ENCODE measurements at places on chromosomes 6 and 20.

- no peak for DNase-seq
Measured at GRCh38 chr20:58287638-58288037, 21.9 kb upstream of the RAB22A start.

GRCh38 chr20:44959638-44960102, 527 bp downstream of the TOMM34 start:
- peak; percentile 40 for DNase-seq

DNA sequence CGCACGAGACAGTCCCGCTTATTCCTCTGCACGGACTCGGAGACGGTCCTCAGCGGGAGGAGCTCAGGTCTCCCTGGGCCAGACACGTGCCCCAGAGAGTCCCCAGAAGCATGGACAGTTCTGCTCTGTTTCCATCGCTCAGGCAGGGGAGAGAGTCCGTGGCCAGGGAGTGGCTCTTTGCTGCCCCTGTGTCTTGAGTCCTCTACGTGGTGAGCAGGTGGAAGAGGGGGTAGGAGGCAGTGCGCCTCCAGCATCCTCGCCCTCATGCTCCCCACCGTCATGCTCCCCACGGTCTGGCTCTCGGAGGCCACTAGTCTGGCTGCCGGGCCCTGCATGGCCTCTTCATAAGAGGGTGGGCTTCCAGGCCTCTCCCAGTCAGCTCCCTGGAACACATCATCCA, 8.9 kb downstream of the TAGAP start:
- no peak for DNase-seq

DNA sequence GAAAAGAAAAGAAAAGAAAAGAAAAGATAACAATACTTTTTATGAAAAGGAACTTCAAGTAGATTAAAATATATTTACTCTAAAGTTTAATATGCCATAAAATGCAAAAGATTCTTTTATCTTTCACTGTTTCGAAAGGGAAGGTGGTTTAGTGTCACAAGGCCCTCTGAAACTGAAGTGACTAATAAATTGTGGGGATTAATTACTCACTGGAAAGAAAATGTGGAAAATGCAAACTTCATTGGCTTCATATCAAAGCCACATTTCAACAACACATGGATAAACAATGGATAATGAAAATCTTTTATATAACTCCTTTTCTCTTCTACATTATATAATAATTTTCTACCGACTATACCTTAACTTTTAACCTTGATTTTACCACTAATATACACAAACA, 320.5 kb upstream of the RSPO3 start:
- no peak for DNase-seq

- DNase-seq = no peak
Measured at GRCh38 chr6:131163886-131164285, 28.6 kb downstream of the AKAP7 start.

DNA sequence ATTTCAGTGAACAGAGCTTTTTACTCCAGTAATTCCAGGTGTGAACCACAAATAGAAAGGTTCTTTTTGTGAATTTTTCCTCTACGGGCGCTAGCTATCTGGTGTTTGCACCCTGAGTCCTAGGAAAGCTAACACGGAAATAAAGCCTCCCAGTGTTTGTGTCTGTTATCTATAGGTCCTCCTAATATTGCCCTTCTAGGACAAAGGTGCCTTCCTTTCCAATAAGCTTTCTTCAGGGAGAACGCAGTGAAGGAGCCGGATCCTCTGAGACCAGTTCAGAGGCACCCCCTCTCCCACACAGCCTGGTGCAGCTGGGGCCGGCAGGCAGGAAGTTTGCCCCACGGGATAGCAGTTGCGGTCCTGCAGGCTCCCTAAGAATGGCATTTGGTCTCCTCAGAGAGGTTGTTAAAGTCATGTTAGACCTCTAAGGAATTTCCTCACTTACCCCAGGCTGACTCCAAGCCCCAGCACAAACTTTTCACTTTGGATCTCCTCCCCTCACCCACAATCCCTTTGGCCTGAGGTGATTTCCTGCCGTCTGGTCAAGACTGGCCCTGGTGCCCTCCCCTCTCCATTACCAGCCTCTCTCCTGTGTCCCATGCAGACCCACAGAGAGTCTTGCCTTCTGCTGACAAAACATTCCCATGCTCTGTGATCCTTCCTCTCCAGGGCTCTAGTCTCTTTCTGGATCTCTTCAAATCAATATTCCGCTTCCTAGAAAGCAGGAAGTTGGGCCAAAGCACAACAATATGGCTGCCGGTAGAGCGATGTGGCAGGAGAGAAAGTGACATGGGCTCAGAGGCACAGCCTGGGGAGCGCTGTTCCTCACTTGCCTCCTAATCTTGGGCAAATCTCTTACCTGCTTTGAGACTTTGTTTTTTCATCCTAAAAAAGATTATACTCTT, 126.0 kb downstream of the MOXD1 start:
- no peak for DNase-seq

DNA sequence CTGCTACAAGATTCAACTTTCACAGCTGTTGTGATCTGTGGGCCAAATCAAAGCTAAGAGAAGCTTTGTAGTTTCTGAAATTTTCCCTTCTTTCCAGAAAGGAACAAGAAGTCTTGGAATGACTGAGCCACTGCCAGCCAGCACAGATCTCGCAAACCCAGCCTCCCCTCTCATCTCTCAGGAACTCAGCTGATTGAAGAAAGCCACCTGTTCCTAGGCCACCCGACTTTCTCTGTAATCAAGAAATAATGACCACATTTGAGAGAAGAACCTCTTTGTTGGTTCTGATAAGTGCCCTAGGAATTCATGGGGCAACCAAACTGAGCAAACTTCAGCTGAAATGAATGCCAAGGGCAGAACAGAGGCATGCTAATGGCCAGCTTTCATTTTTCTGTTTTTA, 61.7 kb downstream of the HDGFL1 start:
- DNase-seq = no peak

DNA sequence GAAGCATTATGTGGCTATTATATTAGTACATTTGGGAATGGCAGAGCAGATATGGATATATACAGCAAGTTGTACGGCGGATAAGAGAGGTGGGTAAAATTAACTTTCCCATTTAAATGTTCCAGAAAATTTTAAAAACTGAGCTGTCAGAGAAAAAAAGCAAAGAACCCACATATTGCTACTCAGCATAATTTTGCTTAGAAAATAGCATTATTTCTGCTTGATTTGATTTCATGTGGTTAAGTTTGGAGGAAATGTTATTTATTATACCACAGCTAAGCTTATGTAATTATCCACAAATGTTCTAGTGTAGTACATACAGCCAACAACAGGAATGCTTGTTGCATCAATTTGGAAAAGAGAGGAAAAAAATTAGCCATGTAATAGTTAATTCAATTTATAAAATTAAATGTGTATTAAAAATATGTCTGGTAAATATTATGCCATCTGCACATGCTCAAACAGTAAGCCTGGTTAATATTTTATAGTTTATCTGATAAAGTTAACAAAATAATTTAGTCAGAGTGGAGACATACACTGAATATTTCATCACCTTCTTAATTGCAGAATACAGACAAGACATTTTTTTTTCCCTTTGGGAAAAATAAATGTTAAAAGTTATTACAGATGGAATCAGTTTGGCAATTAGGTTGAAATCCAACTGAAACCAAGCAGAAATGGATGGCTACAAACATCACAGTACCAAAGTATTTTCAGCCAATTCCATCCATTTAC, 172.1 kb upstream of the ID4 start:
- DNase-seq = no peak

GRCh38 chr6:119121367-119121766, 42.9 kb upstream of the FAM184A start:
- DNase-seq = no peak

DNA sequence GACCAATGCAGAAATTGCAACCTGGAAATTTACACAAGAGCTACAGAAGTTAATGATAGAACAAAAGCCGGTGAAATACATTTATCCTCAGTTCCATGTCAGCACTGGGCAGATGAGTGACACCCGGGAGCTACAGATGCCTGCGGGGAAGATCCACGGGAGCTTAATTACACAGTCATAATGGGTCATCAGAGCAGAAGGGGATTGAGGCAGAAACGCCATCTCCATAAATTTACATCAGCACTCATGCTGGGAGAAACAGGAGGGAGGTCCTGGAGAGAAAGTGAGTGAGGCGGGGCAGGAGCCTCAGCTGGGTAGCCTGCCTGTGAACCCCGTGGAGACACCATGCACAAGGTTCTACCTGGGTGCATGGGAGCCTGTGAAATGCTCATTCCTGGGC, 37.6 kb upstream of the CST7 start:
- peak; percentile 12 for DNase-seq

- no peak for DNase-seq
Measured at GRCh38 chr20:23657202-23657601, 19.4 kb upstream of the CST3 start.

- peak; percentile 97 for DNase-seq
Measured at GRCh38 chr6:135411339-135411738, 86.2 kb downstream of the AHI1 start.

DNA sequence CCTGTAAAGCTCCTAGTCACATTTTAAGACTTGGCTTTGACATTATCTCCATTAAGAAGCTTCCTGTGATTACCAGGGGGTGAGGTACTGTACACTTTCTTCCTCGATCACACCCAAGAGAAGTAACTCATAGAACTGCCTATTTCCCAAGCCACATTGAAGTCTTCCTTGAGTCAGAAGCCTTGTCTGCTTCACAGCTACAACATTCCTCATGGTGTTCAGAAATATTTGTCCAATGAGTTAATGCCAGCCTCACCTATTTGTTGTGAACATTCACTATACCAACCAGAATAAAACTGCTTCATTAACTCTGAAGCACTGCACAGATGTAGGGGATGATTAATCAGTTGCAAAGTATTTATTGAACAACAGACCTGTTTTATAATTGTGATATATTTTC, 622.3 kb downstream of the PTPRT start:
- DNase-seq = no peak

DNA sequence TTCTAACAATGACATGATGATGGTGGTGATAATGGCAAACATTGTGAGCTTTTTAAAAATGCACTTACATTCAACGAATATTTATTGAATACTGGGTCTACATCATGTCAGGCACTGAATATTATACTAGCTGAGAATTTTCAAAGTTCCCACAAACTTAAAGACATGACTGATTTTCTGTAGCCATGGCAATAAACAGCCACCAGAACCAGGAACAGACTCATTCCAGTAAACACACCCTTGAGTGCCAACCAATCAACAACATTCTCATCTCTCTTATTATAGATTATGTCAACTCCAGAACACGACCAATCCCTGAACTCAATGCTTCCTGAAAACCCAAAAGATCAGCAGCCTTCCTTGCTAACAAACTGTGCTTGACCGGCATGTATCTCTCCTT, 212.4 kb upstream of the RUNX2 start:
- DNase-seq = no peak

DNA sequence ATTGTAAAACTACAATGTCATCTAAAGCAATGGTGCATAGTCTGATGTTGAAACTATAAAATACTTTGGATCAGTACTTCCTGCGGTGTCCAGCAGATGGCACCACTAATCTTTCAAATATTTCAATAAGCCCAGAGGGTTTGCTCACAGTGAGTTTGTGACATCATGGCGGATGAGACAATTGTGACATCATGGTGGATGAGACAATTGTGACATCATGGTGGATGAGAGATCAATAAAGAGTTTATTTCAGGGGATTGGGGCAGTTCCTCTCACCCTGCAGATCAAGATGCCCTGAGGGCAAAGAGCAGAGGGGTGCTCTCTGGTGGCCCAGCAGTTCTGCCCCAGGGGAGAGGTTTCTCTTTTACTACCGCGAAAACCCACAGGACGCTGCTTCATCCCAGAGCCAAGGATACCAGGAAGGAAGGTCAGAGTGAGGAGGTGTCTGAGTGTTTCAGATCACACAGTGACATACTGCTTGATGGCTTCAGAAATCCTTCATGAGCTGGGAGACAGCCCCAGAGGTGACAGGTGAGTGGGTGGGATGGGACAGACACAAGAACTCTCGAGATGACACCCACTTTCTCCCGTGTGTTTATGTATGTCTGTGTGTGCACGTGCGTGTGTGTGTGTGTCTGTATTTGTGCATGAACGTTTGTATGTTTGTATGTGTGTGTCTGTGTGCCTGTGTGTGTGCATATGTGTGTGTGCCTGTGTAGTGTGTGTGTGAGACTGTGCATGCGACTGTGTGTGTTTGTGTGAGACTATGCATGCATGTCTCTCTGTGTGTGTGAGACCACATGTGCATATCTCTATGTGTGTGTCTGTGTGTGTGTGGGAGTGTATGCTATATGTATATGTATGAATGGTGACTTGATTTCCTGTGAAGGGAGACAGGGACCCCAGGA, 7.3 kb upstream of the ULBP2 start:
- peak; percentile 79 for DNase-seq

GRCh38 chr6:105591053-105591452, 188.2 kb upstream of the PREP start:
- no peak for DNase-seq
